GM13976 (cell line): ENCODE measurements at places on chromosomes 4 and X.
A peak's percentile ranks its signal among the peaks of the same experiment; 100 is the strongest.

- DNase-seq: no peak
These were observed 315.5 kb upstream of the ADGRL3 start for GRCh38 chr4:60884587-60884986.

- DNase-seq: peak; percentile 64
These were observed at the start of gene KLF8 for GRCh38 chrX:56232221-56233082. KLF8 (plus strand) TSS chrX:56232356; CDS start chrX:56233335, 979 bp downstream.

- DNase-seq: no peak
These were observed 81.1 kb upstream of the AADAT start for GRCh38 chr4:170170861-170171260.

DNA sequence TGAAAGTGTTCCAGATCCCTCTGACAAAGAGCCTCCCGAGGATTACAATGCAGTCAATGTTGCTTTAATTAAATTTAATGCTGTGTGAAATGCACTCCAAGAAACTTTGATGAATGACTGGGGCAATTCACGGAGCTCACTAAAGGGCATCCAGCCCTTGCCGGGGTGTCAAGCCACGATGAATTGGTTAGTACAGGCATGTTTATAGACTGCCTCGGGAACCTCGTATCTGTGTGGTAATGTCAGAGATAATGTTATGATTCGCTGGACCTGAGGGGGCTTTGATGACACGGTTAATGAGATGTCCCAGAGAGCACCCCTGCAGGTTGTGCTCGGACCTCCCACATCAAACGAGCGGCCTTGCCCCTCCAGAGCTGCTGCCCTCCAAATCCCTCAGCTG, 428.8 kb downstream of the NKX6-1 start:
- DNase-seq: no peak

GRCh38 chr4:1841887-1842210, 14.1 kb downstream of the LETM1 start:
- DNase-seq: no peak

- DNase-seq: no peak
These were observed 241.2 kb downstream of the BCOR start for GRCh38 chrX:39856472-39857121.

GRCh38 chrX:30275498-30275897, 28.6 kb downstream of the MAGEB1 start:
- no peak for DNase-seq

GRCh38 chr4:80463509-80463908, 128.0 kb downstream of the CFAP299 start:
- DNase-seq: no peak

GRCh38 chr4:160251522-160252170, 1148.8 kb downstream of the RAPGEF2 start:
- DNase-seq: no peak
